Right ventricle myocardium superior (tissue), 1 donor: ENCODE measurements at places on chromosomes 5 and 9. TPM values are rescaled to one million over a fixed set of nuclear protein-coding genes. Genes with fewer than 3 reads are reported as not detected.

DNA sequence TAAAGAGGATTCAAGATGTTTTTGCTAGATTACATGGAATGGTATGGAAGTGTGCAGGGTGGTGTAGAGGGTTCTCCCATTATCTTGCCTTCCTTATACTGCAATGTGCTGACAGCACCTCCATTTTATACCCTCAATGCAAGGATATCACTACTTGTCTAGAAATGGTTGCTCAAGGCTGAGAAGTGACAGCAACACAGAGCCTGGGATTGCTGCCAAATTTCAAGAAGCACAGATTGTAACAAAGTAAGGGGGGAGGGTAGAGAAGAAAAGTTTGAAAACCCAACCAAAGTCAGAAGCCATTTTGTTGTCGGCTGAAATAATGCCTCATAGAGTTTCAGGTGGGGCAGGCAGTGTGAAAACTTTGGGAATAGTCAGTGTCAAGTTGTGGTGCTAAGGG, 29.8 kb downstream of the PCDHAC2 start:
- DNase-seq = no peak

- no peak for DNase-seq
Observed at GRCh38 chr9:120366644-120367019, 213.3 kb downstream of the CDK5RAP2 start.

GRCh38 chr5:66757219-66757833, 161.1 kb downstream of the MAST4 start:
- DNase-seq = no peak

DNA sequence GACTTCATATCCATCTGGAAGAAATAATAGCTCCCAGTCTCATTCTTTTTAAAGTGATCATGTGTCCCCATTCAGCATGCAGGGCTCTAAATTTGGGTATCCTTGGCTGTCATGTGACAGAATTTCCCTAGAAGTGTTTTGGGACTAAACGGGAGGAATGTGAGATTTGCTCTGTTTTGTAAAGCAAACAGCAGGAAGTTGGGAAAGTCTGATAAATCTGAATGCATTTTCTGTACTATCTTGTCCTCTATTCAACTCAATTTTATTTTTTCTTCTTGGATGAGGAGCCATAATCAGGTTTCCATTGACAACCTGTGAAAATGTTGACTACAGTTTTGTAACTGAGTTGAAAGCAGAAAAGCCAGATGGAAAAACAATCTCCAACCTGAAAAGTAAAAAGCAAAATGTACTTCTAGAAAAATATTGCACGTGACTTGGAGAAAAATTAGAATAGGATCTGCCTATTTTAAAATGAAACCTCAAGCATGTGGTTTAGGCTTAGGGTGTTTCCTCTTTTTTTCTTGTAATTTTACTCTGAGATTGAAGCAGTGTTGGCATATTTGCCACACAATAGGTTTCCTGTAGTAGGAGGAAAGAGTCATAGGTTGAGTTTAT, 76.2 kb upstream of the IL6ST start:
- no peak for DNase-seq

DNA sequence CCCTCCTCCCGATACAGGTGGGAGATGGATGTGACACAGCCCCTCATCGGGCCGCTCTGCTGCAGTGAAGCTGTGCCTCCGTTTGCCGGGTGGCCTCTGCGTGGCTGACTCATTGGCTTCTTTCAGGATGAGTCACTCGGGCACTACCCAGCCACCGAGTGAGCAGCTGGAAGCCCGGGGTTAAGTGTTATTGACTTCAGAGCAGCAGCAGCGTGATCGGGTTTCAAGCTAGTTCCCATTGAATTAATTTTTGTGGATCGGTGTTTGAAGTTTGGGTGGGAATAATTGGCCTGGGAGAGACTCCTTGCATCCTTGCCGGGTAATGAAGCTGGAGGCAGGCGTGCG, 266.4 kb upstream of the IRX4 start:
- no peak for DNase-seq

GRCh38 chr5:135309391-135310327, 89.4 kb downstream of the MACROH2A1 start:
- no peak for DNase-seq

CDHR2 gene
- 0.19 TPM for total RNA-seq

OCLN gene
- 2.0 TPM for total RNA-seq

BTNL3 gene
- total RNA-seq = not detected

PIK3R1 gene
- total RNA-seq = 103 TPM

SPATA31C1 gene
- total RNA-seq = not detected

C5orf52 gene
- total RNA-seq = not detected
